ENCODE measurements at places on chromosomes 1 and 21. TPM values are rescaled to one million over a fixed set of nuclear protein-coding genes. Genes with fewer than 3 reads are reported as not detected.

DNA sequence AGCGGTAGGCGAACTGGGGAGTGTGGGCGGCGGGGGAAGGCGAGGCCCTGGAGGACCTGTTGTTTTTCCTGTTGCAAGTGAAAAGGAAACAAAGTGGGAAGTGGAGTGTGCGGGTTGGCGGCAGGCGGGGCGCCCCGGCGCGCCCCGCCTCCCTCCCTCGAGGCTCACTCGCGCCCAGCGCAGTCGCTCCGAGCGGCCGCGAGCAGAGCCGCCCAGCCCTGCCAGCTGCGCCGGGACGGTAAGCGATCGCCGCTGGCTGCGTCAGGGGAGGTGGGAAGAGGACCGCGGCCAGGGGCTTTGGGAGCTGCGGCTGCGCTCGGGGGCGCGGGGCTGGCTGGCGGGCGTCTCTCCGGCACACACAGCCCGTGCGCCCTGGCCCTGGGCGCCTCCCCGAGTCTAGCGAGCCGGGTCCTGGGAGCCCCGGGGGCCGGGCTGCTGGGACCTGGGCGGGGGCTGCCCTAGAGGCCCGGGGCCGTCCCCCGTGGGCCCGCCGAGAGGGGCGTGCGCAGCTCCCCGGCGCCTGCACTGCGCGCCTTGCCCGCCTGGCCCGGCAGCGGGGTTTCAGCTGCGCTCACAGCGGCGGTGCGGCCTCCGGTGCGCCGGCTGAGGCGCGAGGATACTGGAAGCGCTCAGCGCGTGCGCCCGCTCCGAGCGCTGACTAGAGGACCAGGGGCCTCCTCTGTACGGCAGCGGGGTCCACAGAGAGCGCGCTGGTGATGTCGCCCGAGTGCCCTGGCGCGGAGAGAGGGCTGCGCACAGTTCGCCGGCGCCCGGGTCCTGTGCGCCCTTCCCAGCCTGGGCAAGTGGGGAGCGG, at the start of gene PIK3CD:
Gene PIK3CD (plus strand): TSS at position 167 of the 814 bp plus-strand sequence. CDS start 58,725 bp downstream, outside the sequence.
- H3K36me3 ChIP-seq: no peaks in the 10 kb centered on the region
- no peak for DNase-seq

- no peak overlapping the region for H3K4me3 ChIP-seq
- DNase-seq: no peak
- H3K27me3 ChIP-seq: no peaks in the 10 kb centered on the region
Observed at GRCh38 chr21:38800924-38801744, 4.6 kb upstream of the ETS2 start.

Gene AMPD1
- not detected for total RNA-seq

GRCh38 chr1:19468397-19468956, 16.9 kb downstream of the CAPZB start:
- no peak overlapping the region for H3K4me3 ChIP-seq
- H3K36me3 ChIP-seq: no peaks in the 10 kb centered on the region
- peak overlapping the region; percentile 37 for H3K27ac ChIP-seq
- peaks cover 4% of the 10 kb centered on the region for H3K4me1 ChIP-seq

DNA sequence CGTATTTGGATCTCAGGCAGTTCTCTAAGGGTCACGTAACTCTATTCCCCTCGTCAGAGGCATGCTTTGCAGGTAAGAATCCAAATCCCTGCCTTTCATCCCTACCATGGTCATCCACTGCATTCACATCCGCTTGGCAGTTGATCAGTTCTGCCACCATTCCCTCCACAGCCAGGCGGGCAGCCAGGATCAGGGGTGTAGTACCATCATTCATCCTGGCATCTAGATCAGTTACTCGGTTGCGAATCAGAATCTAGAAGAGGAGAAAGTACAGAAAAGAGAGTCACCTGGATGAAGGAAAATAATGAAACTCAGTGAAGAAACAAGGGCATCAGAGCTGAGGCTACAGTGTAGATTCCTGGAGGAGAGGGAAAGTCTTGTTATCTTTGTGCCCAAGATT, 22.0 kb upstream of the ADAM30 start:
- H3K4me1 ChIP-seq: no peaks in the 10 kb centered on the region
- H3K36me3 ChIP-seq: no peaks in the 10 kb centered on the region
- H3K27ac ChIP-seq: no peak overlapping the region
- H3K4me3 ChIP-seq: no peak overlapping the region

DNA sequence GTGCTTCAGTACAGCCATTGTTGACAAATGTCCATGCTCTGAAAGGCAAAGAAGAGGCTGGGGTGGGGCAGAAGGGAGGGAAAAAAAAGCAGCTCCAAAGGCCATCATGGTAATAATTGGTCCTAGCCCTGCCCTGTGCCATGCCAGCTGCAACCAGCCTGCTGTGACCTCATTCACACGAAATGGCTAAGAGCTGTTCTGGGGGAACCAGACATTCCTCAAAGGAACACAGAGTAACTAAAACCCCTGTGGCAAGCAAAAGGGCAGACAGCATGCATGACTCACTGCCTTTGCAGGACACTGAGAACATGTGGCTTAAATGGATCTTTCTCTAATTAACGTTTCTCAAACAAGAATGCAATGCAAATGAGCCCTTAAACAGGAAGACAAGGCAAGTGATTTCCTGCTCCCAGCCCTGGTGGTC, 42.3 kb downstream of the STYXL2 start:
- H3K27ac ChIP-seq: no peak overlapping the region
- no peak overlapping the region for H3K4me3 ChIP-seq
- no peak for DNase-seq
- H3K36me3 ChIP-seq: no peaks in the 10 kb centered on the region
- no peaks in the 10 kb centered on the region for H3K4me1 ChIP-seq
- no peaks in the 10 kb centered on the region for H3K27me3 ChIP-seq

GRCh38 chr1:77513839-77514763, 168.4 kb downstream of the ZZZ3 start:
- no peak overlapping the region for H3K4me3 ChIP-seq
- no peaks in the 10 kb centered on the region for H3K27me3 ChIP-seq
- DNase-seq: no peak
- no peaks in the 10 kb centered on the region for H3K4me1 ChIP-seq

GRCh38 chr1:1440262-1441001, 4.9 kb downstream of the VWA1 start:
- H3K4me3 ChIP-seq: no peak overlapping the region
- peak; percentile 23 for DNase-seq
- H3K36me3 ChIP-seq: no peaks in the 10 kb centered on the region

Gene VWA5B1
- not detected for total RNA-seq

- H3K4me1 ChIP-seq: no peaks in the 10 kb centered on the region
- no peak overlapping the region for H3K4me3 ChIP-seq
- no peak overlapping the region for H3K27ac ChIP-seq
Observed at GRCh38 chr1:183810121-183810520, 5.2 kb downstream of the RGL1 start.

DNA sequence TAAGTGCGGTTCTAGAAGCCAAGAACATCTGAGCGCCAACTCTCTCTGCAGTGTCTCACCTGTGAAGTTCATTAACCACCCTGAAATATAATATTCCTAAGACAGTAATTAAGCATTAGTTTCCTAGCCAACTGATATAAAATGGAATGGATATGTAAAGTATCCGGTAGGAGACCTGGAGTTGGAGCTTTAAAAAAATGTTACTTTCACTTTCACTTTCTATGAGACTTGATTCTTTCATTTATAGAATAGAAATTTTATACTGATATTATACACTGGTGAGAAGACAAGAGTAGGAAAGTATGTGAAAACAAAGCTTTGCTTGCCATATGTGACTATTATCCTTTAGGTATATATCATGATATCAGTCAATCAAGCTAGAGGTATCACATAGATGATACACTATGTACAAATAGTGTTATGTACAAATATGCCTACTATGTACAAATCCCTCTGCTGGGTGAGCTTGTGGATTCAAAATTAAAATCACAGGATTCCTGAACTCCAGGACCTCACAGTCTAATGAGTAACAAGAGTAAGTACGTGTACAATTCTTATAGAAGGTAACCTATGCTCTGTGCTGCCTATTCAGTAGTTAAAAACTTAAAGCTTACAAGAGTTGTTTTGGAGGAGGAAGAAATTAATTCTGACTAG, 934.2 kb downstream of the TTLL7 start:
- no peak for DNase-seq
- H3K27ac ChIP-seq: no peak overlapping the region
- H3K4me3 ChIP-seq: no peak overlapping the region
- no peaks in the 10 kb centered on the region for H3K36me3 ChIP-seq

DNA sequence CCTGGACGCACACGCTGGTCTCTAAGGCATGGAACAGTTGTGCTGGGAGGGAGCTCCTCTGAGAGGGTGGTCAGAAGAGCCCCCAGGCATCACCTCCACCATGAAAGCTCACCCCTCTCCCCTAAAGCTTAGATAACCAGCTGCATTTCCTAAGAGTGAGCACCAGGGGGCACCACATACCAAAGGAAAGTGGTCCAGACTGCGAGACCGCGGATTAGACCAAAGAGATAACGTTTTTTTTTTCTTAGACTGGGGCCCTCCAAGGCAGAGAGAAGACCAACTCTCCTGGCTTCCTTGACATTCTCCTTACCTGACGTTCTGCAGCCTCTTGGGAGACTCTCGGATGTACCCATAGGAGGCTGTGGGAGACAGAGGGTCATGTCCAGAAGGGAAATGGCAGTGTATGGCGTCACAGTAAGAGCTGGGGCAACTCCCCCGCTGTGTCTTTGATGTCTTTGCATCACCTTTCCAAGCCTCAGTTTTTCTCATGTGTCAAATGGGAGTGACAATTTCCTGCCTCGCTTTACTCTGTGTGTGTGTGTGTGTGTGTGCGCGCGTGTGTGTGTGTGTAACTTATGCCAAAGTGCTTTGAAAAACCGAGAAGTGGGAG, 12.3 kb upstream of the IFNLR1 start:
- no peaks in the 10 kb centered on the region for H3K4me1 ChIP-seq
- DNase-seq: peak; percentile 63
- H3K36me3 ChIP-seq: no peaks in the 10 kb centered on the region
- no peak overlapping the region for H3K4me3 ChIP-seq
- no peaks in the 10 kb centered on the region for H3K27me3 ChIP-seq

Gene TCHH
- total RNA-seq: not detected

GRCh38 chr1:106717591-106717990, 338.9 kb upstream of the PRMT6 start:
- H3K36me3 ChIP-seq: no peaks in the 10 kb centered on the region
- no peak overlapping the region for H3K27ac ChIP-seq
- no peak for DNase-seq
- H3K4me1 ChIP-seq: no peaks in the 10 kb centered on the region
- H3K27me3 ChIP-seq: no peaks in the 10 kb centered on the region

All from uterus (tissue), 4 donors.